Myocyte (in vitro differentiated cells): ENCODE measurements at places on chromosomes 13 and 19.

GRCh38 chr13:112105892-112106291 lies 38.9 kb downstream of the SOX1 start:
- DNase-seq: no peak

GRCh38 chr13:114059946-114060860 lies 72.2 kb downstream of the RASA3 start:
- no peak for DNase-seq

GRCh38 chr13:83327091-83327490 lies 555.2 kb downstream of the SLITRK1 start:
- DNase-seq: no peak

- peak; percentile 28 for DNase-seq
These were observed 182.7 kb upstream of the TSC22D1 start for GRCh38 chr13:44758630-44759383.

GRCh38 chr13:66503890-66504289 lies 726.2 kb downstream of the PCDH9 start:
- DNase-seq: peak; percentile 64

- DNase-seq: no peak
These were observed 5.6 kb downstream of the C19orf81 start for GRCh38 chr19:50654882-50655281.
